ENCODE measurements at places on chromosomes 6 and 20. TPM values are rescaled to one million over a fixed set of nuclear protein-coding genes. Genes with fewer than 3 reads are reported as not detected.

Gene SNX9
- 28.7 TPM for total RNA-seq

Gene MYB
- total RNA-seq = not detected

Gene CCM2L
- 7.3 TPM for total RNA-seq

Gene CDKAL1
- total RNA-seq = 12.9 TPM

Gene CUTA
- 121 TPM for total RNA-seq

Gene CYP21A2
- total RNA-seq = not detected

Gene BANF2
- not detected for total RNA-seq

Gene ZBTB2
- total RNA-seq = 12.8 TPM

Gene OR2B6
- total RNA-seq = not detected

Gene SLC13A3
- total RNA-seq = 0.15 TPM

Gene UCKL1
- total RNA-seq = 23.2 TPM

Gene OSBPL2
- 24.7 TPM for total RNA-seq

Gene PAX1
- 0.30 TPM for total RNA-seq
